ENCODE measurements at places on chromosomes 7 and 10. TPM values are rescaled to one million over a fixed set of nuclear protein-coding genes. Genes with fewer than 3 reads are reported as not detected.

Gene OPN1SW
- total RNA-seq, result not detected

Gene ERVW-1
- total RNA-seq, result not detected

Gene MYL10
- not detected for total RNA-seq

Gene RELN
- total RNA-seq, result 0.16 TPM

Gene NIPSNAP2
- total RNA-seq, result 50.8 TPM

Gene TAF5
- total RNA-seq, result 1.9 TPM

Gene GRM8
- total RNA-seq, result not detected

Gene ADRB1
- not detected for total RNA-seq

Gene SYT15B
- total RNA-seq, result not detected

Gene DTX2
- total RNA-seq, result 14.3 TPM

Gene GIMAP1
- not detected for total RNA-seq

Gene TRPV5
- total RNA-seq, result not detected

Gene KCP
- 0.32 TPM for total RNA-seq

Gene SLC13A1
- total RNA-seq, result not detected

Gene HACD1
- total RNA-seq, result 43.2 TPM

Gene NPSR1
- total RNA-seq, result not detected

Gene FZD8
- 5.6 TPM for total RNA-seq

Gene BUD23
- 32.0 TPM for total RNA-seq

Gene PRSS37
- not detected for total RNA-seq

Gene PLA2G12B
- not detected for total RNA-seq

Gene KCND2
- total RNA-seq, result 0.65 TPM

Gene SUN3
- total RNA-seq, result not detected

Gene TRIM50
- total RNA-seq, result not detected

Gene KLHDC10
- total RNA-seq, result 29.9 TPM

Gene OR2A12
- not detected for total RNA-seq

Gene AKR1C4
- total RNA-seq, result not detected

Gene NANOS1
- total RNA-seq, result 1.5 TPM

Gene TRRAP
- 22.0 TPM for total RNA-seq

Gene ZNF853
- 0.32 TPM for total RNA-seq

Gene GIMAP8
- total RNA-seq, result not detected

Gene CPA4
- 6.8 TPM for total RNA-seq

Gene SPAM1
- not detected for total RNA-seq

Gene TFR2
- total RNA-seq, result 1.1 TPM

Gene PRLHR
- not detected for total RNA-seq

Gene RADIL
- total RNA-seq, result 2.3 TPM

Gene CPED1
- total RNA-seq, result 124 TPM

Gene PPP1R9A
- 1.6 TPM for total RNA-seq
